ENCODE measurements at places on chromosomes 7 and 10. TPM values are rescaled to one million over a fixed set of nuclear protein-coding genes. Genes with fewer than 3 reads are reported as not detected.
A peak's percentile ranks its signal among the peaks of the same experiment; 100 is the strongest.

DNA sequence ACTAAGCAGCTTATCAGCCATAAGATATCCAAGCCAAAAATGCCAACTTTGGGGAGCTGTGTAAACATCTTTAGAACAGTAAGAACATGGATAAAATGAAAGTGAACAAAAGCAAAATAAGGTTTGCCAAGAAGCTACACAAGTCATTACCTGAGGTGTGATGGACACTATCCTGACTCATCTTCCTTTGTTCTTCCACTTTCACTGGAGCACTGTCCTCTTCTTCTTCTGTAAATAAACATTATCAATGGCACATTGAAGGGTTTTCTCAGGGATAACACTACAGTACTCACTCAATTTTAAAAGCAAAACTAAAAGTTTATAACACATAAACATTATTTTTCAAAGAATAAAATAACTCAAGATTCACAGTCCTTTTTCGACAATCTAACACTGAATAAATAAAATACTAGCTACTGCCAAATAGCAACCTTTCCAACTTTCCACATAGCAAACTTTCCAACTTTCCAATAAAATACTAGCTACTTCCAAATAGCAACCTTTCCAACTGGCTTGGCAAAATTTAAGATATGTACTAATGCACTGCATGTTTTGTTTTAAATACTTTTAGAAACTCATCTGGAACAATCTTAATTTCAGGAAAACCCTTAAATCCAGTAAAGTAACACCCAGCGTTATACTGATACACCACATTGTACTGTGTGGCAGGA, 174.1 kb downstream of the SKAP2 start:
- no peak overlapping the region for H3K27ac ChIP-seq
- no peaks in the 10 kb centered on the region for H3K4me1 ChIP-seq
- no peak overlapping the region for H3K4me3 ChIP-seq
- no peak for DNase-seq
- H3K36me3 ChIP-seq = no peaks in the 10 kb centered on the region
- no peaks in the 10 kb centered on the region for H3K27me3 ChIP-seq

FAM24B gene
- 12.8 TPM for total RNA-seq

EPDR1 gene
- total RNA-seq = 0.19 TPM

DNA sequence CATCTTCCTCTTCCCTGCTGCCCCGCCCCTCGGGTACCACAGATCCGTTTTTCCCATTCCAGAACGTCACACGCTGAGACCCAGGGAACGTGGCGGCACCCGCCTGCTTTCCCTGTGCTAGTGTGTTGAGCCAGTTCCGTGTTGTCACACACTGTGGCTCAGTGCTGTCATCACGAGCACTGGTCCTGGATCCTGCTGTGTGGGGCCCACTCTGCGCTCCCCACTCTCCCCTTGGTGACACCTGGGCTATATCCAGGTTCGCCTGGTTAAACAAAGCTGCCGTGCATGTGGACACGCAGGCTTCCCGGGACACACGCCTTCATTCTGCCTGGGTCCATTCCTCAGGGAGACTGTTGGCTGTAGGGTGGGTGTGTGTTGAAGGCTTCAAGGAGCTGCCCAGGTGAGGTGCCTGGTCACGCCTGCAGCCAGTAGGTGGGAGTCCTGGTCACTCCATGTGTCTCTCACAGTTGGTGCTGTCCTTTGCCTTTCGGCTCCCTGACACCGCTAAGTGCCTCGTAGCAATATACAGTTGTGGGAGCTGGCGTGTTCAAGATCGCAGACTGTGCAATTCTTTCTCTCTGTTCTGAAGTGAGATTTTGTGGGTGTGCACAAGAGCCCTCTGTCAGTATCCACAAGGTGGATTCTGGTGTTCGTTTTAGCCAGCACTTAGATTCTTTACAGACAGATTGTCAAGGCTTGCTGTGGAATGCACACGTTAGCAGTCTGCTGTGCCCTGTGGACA, 88.6 kb downstream of the INPP5A start:
- peaks cover 9% of the 10 kb centered on the region for H3K4me1 ChIP-seq
- H3K36me3 ChIP-seq = no peaks in the 10 kb centered on the region
- H3K27me3 ChIP-seq = no peaks in the 10 kb centered on the region
- H3K27ac ChIP-seq = no peak overlapping the region

GRCh38 chr7:76074972-76075370, 27.1 kb downstream of the MDH2 start:
- H3K36me3 ChIP-seq = no peaks in the 10 kb centered on the region
- no peak overlapping the region for H3K27ac ChIP-seq
- no peaks in the 10 kb centered on the region for H3K27me3 ChIP-seq
- no peak overlapping the region for H3K4me3 ChIP-seq
- H3K4me1 ChIP-seq = no peaks in the 10 kb centered on the region

- H3K4me3 ChIP-seq = no peak overlapping the region
- peak; percentile 68 for DNase-seq
- H3K36me3 ChIP-seq = no peaks in the 10 kb centered on the region
- peaks cover 84% of the 10 kb centered on the region for H3K4me1 ChIP-seq
Measured at GRCh38 chr10:91201213-91201996, 19.1 kb upstream of the PCGF5 start.

DNA sequence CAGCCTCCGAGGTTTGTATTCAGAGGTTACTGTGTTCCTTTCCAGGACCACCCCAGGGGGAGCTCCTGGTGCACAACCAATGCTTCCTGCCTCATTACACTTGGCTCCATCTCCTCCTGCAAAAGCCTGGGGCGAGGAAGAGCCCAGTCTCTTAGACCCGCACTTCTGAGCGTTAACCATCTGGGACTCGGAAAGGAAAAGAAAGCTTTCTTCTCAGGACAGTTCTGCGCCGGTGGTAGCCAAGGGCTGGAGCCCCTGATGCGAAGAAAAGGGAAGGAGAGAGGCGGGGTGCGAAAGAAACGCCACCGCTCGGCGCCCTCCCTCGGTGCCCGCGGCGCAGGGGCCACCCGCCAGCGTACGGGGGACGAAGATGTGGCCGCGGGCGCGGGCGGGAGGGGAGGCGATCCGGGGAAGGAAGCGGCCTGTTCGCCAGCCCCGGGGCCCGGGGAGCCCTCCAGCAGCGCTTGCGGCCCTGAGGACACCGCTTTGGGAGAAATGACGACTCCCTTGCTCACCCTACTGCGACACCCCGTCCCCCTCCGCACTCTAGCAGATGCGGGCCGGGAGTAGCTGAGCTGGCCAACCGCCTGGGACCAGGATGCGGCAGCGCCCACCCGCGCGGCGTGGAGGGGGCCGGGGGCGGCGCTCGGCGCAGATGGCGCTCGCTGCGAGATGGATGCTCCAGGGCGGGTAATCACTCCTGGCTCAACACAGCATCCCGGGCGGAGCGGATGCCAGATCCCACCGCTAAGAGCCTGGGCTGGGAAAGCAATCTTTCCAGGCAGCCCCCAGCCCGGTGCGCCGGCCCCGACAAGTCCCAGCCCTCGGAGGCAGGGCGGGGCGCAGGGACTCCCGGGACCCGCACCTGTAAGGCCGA, 1.3 kb downstream of the NRCAM start:
- H3K27me3 ChIP-seq = peaks cover 22% of the 10 kb centered on the region
- no peaks in the 10 kb centered on the region for H3K36me3 ChIP-seq
- H3K4me1 ChIP-seq = no peaks in the 10 kb centered on the region

IDI2 gene
- total RNA-seq = not detected

DNA sequence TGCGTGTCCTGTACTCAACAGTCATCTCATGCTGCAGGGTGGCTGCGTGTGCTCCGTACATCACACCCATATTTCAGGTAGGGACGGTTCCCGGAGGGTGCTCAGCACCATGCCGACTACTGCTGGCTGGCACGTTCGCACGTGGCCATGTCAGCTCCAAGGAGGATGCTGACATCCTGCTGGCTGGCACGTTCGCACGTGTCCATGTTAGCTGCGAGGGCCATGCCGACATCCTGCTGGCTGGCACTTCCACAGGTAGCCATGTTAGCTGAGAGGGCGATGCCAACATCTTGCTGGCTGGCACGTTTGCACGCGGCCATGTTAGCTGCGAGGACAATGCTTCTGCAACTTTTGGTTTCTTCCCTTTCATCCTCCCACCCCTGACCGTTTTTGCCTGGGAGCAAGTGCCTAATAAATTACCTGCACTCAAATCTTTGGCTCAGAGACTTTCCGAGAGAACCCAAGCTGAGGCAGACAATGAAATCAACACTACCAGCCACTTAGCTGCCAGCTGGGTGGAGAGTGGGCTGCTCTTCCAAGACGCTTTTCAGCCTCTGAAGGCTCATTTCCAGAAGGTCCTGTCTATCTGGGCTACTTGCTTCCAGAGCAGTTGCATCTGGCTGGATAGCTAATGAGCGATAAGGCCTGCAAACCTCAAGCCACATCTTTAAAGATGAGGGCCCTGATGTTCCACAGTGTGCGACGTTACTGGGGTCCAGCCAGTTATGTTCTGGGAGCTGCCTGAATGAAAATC, 104.6 kb downstream of the WDR37 start:
- no peaks in the 10 kb centered on the region for H3K4me1 ChIP-seq
- no peaks in the 10 kb centered on the region for H3K36me3 ChIP-seq
- H3K27ac ChIP-seq = no peak overlapping the region

- H3K27me3 ChIP-seq = no peaks in the 10 kb centered on the region
- H3K4me1 ChIP-seq = no peaks in the 10 kb centered on the region
- H3K4me3 ChIP-seq = no peak overlapping the region
- H3K36me3 ChIP-seq = no peaks in the 10 kb centered on the region
- no peak overlapping the region for H3K27ac ChIP-seq
- DNase-seq = no peak
Measured at GRCh38 chr7:80815733-80816132, 103.1 kb downstream of the SEMA3C start.

DNA sequence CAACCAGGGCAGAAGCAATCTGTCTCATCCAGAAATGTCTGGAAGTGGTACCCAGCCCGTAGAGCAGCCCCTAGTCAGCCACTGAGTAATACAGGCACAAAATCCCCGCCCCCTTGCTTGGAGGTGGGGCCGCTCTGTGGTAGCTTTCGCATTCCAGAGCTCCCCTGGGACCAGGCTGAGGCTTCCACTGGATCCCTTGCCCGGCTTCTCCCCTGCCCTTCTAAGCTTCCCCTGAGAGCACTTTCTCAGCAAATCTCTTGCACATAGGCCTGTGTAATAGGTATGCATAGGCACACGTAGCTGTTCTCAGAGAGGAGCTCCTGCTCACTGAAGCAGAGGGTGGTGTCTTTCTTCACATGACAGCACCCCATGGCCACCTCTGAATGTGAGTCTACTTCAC, 144.2 kb downstream of the BMS1 start:
- DNase-seq = no peak
- H3K27ac ChIP-seq = no peak overlapping the region
- no peaks in the 10 kb centered on the region for H3K4me1 ChIP-seq

- DNase-seq = no peak
- H3K4me3 ChIP-seq = no peak overlapping the region
- H3K36me3 ChIP-seq = no peaks in the 10 kb centered on the region
- H3K4me1 ChIP-seq = no peaks in the 10 kb centered on the region
- H3K27ac ChIP-seq = no peak overlapping the region
- no peaks in the 10 kb centered on the region for H3K27me3 ChIP-seq
Measured at GRCh38 chr7:148256433-148256832, 334.1 kb upstream of the C7orf33 start.

GRCh38 chr7:50653126-50653864, 88.1 kb upstream of the DDC start:
- H3K4me1 ChIP-seq = no peaks in the 10 kb centered on the region
- no peaks in the 10 kb centered on the region for H3K27me3 ChIP-seq
- H3K36me3 ChIP-seq = no peaks in the 10 kb centered on the region
- DNase-seq = no peak

HSPA14 gene
- total RNA-seq = 17.7 TPM

OAT gene
- 39.3 TPM for total RNA-seq

GRCh38 chr10:60388116-60388625, 1.5 kb downstream of the ANK3 start:
- H3K4me3 ChIP-seq = no peak overlapping the region
- H3K36me3 ChIP-seq = no peaks in the 10 kb centered on the region
- no peak for DNase-seq
- H3K27ac ChIP-seq = no peak overlapping the region

PIK3CG gene
- 32.3 TPM for total RNA-seq

DNA sequence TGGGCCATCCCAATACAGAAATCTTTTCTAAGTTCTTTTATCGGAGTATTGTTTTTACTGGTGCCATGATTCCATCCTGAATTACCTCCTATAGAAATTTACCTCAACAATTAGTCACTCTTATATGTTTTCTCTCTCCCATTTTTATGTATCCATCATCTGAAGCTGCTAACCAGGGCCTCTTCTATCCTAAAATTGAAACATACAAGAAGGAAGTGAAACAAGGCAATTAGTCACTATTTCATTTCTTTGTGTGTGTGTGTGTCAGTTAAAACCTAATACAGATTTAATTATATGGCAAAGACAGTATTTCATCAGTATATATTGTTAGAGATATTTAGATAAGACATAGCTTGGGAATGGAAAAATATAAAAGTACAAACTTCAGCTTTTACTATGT, 148.4 kb upstream of the AHR start:
- H3K36me3 ChIP-seq = no peaks in the 10 kb centered on the region
- H3K27me3 ChIP-seq = no peaks in the 10 kb centered on the region
- H3K4me3 ChIP-seq = no peak overlapping the region
- H3K4me1 ChIP-seq = peaks cover 5% of the 10 kb centered on the region
- H3K27ac ChIP-seq = no peak overlapping the region

DNA sequence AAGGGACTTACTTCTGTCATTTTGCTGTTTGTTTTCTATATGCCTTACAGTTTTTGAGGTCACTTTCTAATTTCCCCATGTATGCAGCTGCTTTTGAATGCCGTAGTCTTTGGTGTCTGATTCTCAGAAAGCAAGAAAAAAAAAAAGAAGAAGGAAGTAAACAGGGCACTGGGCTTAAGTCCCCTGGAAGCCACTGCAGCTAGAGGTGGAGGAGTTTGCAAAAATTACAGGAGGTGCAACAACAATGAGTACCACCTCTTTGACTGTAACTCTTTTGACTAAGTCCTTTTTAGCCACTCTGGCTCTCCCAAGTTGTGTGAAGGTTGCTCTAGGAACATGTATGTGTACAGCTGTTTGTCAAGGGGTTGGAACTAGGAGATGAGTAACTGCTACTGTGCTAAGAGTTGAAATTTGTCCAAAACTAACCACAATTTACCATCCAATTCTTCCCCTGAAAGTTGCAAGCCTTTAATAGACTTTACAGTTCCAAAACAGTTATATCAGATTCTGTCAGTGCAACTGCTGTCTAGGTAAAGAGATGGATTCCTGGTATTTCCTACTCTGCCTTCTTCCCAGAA, 588.0 kb upstream of the LRRN3 start:
- DNase-seq = no peak
- H3K36me3 ChIP-seq = no peaks in the 10 kb centered on the region
- no peaks in the 10 kb centered on the region for H3K27me3 ChIP-seq
- H3K4me3 ChIP-seq = no peak overlapping the region
- H3K27ac ChIP-seq = no peak overlapping the region
- no peaks in the 10 kb centered on the region for H3K4me1 ChIP-seq

PRKG1 gene
- 0.20 TPM for total RNA-seq

DNA sequence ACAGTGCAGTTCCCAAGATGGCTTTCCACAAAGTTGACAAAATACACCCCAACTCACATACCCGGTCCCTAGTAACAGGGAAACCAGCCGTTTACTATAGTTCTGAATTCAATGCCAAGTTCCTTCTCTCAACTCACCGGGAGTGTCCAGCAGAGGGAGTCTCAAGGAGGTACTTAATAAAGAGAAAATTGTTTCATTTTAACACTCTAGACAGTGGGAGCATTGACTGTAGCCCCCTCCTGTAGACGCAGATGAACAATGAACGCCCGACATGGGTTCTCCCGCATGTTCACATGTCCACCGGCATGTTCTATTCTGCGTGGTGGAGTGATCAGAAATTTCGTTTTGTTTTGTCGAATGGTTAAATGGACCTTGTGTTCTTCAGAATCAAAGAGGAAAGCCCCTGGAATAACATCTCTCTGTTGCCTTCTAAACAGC, 1.9 kb downstream of the HIPK2 start:
- no peaks in the 10 kb centered on the region for H3K36me3 ChIP-seq
- H3K27ac ChIP-seq = peak overlapping the region; percentile 64

AMPH gene
- 0.14 TPM for total RNA-seq

GRCh38 chr7:17009007-17009719, 127.4 kb upstream of the AGR3 start:
- H3K4me1 ChIP-seq = peaks cover 20% of the 10 kb centered on the region
- no peaks in the 10 kb centered on the region for H3K27me3 ChIP-seq

Data from CD4-positive, alpha-beta memory T cell (primary cell).